Endothelial cell (in vitro differentiated cells): ENCODE measurements at places on chromosomes 4 and X.

DNA sequence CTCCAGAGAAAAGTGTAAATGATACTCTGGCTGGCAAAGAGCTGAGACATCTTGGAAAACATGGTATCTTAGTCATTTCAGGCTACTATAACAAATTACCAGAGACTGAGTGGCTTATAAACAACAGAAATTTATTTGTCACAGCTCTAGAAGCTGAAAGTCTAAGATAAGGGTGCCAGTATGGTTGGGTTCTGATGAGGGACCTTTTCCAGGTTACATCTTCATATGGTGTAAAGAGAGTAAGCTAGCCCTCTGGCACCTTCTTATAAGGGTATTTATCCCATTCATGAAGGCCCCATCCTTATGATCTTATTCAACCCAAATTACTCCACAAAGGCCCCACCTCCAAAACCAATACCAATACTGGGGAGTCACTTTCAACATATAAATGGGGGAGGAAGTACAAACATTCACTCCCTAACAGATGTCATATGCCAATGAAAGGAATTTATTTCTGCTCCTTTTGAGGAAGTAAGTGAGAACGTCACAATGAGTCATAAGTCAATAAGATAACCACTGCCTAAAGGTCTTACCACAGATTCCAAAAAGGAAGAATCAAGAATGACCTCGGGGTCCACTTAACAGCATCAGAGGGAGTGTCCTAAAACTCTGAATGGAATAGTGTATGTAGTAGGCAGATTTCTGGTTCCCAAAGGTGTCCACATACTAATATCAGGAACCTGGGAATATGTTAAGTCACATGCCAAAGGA is 246.6 kb downstream of the OPHN1 start:
- no peak for DNase-seq

DNA sequence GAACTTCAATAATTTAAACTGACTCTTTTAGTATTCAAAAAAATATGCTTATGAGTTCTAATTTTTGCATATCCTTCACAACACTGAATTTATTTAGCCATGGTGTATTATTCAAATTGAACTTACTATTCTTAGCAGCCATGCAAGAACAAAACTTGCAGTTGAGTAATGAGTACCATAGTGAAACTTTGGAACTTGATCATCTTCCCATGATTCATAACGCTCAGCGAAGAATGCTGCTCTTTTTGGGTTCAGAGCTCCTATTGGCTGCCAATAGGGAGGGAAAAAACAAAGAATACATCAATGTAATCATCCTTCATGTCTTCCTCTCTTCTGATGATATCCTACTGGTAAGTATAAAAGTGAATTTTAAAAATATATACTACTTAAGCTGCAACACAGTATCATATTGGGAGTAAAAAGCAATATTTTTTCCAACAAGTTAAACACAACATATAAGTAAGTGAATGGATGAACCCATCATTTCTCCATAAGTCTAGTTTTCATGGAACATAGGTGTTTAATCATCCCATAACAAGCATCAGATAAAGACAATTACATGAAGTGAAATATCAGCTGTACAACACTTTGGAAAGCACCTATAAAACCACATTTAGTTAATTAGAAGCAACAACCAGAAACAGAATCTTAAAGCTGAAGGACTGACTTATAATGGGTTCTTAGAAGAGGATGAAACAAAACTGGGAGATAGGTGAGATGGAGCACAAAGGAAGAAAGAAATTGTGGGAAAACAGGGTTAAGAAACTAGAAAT is 145.2 kb upstream of the MAB21L2 start:
- DNase-seq = no peak

DNA sequence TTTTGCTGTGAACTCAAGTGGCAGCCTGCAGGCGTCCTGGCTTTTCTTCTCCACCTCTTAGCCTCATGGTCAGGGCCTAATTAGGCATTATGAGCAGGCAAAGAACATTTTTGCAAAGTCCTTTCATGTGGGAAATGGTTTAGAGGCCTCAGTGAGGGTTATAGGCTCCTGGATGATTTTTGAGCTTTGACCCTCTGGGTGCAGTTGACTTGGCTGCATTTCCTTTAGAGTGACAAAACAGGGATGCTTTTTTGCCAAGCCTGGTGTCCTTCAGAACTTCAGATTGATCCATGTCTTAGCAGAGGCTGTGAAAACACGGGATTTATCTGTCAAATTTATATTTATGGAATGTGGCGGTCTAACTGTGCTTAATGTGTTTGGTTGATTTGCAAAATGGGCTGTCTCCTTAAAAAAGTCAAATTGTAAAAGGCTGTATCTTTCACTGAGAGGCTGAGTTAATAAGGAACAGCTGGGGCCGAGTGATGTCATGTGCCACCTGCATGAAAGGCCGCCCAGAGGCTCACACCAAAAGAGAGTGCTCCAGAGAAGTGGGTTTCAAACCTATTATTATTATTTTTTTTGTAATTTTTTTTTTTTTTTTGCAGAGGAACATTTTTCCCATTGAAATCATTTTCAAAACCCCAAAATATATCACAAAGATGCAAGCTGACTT is 192.2 kb upstream of the ARX start:
- no peak for DNase-seq

GRCh38 chrX:33014949-33015348 is 196.4 kb downstream of the DMD start:
- no peak for DNase-seq

- DNase-seq = no peak
Observed at GRCh38 chr4:186881521-186882220, 158.0 kb upstream of the FAT1 start.

DNA sequence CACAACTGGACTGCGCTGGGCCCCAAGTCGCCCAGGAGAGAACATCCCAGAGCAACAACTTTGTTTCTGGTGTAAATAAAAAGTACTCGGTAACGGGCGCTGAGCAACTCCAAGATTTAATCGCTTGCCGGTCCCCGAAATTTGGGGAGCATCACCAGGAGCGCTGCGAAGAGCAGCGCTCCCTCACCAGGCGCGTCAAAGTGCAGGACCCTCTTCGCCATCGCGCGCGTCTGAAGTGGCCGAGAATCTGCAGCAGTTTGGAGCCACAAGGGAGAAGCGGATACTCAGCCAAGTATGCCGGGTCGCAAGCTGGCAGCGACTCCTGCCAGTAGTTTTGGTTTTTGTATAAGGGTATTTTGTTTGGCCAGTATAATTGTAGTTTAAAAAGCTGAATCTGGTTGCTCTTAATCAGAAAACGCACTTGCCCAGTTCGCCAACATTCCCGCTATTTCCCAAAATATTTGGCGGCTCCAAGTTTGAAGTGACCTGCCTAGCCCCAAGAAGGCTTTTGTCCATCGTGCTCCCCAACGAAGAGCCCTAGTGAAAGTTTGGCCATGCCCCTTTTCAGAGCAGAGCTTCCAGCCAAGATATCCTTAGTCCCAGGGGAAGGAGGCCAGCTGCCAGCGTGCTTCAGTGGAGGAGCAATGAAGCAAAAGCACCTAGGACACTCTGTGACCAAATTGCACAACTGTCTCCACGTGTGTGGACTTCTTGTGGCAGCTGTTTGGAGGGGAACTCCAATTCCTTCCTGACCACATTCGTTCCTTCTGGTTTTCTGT is 557 bp upstream of the KDR start:
- no peak for DNase-seq

DNA sequence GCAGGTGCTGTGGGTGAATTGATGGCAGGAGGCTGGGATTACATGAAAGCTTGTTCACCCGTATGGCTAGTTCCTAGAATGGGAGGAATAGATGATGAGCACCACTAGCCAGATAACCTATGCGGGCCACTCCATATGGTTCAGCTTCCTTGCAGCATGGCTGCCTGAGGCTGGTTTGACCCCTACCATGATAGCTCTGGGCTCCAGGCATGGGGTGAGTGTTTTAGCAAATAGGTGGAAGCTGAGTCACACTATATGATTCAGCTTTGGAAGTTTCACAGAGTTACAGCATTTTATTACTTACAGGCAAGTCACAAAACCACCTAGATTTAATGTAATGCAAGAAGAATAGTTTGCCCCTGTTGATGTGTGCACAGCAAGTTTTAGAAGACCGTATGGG is 603.2 kb downstream of the STIM2 start:
- no peak for DNase-seq

GRCh38 chr4:186019269-186019668 is 49.7 kb upstream of the TLR3 start:
- DNase-seq = no peak

- no peak for DNase-seq
Observed at GRCh38 chrX:97119474-97120109, 235.9 kb downstream of the RPA4 start.

DNA sequence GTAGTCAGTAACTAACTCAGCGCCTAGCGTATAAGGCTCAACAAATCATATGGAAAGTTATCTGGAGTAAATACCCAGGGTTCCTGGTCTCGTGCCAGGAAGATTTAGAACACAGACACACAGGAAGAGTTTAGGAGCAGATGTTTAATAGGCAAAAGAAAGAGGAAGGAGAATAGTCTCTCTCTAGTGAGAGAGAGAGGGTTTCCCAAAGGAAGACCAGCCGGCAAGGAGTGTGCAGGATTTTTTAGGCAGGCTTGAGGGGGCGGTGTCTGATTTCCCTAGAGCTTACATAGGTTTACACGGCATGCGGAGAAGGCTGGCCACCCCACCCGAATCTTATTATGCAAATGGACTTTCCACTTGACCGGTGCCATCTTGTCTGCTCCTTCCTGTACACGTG is 284.0 kb upstream of the FRG1 start:
- no peak for DNase-seq

DNA sequence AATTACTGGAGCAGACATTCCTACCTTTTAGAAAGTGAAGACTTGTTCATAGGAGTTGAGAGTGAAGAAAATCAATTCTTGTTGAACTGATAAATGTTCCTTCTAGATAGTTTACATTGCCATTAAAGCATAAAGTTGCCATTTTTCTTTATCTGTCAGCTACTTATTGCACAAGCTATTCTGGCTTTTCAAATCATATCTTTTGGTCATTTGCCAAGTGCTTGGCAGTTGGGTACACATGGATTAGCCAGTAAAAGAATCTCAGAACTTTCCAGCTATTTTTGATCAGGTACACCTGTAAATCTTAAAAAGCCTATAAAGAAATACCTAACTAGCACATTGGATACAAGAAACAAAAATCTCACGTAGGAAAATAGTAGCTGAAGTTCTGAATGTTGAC is 56.4 kb upstream of the PNPLA4 start:
- DNase-seq = no peak

DNA sequence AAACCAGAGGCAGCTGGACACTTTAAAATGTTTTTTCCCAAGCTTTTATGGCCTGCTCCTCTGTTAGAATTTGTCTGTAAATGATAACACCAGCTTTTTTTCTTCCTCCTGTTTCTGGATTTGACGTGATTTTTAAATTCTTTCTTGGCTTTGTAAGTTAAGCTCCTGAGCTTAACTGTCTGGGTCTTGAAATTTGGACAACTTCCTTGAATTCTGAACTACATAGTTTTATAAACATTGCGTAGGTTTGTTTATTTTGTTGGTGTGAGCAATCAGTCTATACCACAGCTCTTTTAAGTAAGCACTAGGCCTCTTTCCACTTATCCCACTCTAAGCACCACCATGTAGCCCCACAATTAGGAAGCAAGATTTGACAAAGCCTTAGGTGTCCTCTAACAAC is 144.4 kb upstream of the GUCY1A1 start:
- DNase-seq = no peak

- DNase-seq = no peak
Observed at GRCh38 chr4:26574563-26574962, 9.3 kb upstream of the TBC1D19 start.
